ENCODE measurements at places on chromosomes 6 and 20.

GRCh38 chr6:84408028-84408427 lies 180.6 kb upstream of the CEP162 start:
- DNase-seq, result no peak

DNA sequence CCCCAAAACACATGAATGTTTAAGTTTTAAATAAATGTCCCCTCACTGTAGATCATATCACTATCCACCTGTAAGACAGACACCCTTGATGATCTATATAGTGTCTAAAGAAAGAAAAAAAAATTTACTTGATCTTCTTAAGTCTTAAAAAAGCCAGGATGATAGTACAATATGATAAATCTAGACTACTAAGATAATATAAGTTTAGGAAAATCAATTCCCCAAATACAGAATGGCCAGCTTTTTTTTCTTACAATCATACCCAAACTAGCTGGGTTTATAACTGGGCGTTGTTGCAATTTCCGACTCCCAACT lies 14.4 kb downstream of the ZNF217 start:
- no peak for DNase-seq

DNA sequence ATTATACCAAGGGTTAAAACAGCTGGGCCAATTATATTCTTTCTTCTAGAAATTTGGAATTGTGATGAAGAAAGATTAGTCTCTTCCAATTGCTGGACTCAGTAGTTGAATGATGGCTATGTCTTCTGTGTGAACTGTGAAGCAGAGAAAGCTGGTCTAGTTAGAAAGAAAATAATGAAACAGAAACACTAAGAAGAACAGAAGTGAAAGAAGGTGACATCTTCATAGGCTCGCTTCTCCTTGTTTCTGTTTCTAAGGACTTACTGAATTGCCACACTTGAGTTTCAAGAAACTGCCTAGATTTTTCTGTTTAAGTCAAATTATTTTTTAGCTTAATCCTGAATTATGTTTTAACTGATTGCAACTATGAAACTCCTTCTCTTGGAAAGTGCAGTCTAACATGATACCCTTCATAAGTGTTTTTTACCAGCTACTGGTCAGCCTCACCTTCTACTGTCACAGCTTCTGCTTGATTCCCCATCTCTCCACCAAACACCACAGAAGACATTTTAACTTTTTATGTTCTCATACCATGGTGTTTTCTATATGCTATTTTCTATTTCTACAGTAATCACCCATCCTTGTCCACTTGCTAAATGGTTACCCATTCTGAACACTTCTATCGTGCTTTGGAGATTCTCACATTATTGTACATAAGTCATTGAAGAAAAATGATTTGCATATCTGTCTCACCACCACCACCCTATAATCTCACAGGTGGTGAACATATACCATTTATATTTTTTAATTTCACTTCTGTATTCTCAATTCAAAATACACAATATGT lies 268.8 kb downstream of the GRIK2 start:
- DNase-seq, result no peak

- no peak for DNase-seq
Measured at GRCh38 chr6:106728296-106728870, 99.0 kb downstream of the QRSL1 start.

- DNase-seq, result peak; percentile 18
Measured at GRCh38 chr6:137309078-137309762, 90.0 kb upstream of the IFNGR1 start.

DNA sequence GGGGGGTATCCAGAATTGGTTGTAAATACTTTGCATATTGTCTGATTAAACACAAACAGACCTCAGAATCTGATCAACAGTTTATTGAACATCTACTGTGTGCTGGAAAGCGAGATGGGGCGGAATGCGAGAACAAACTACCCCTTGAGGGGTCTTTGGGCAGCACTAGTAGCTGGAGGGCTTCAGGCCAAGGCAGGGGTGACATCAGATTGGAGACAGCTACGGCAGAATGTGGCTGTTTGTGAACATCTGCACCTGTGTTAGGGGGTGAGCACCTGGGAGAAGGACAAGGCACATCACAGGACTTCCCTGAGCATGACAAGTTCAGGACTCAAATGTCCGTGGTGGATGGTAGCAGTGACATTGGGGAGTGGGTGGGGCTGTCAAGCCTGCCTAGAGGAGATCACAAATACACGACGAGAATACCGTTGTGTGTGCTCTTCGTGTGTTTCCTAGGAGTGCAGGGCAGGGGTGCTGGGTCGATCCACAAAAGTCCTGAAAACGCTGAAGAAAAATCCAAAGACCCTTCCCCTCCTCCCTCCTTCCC lies 59.5 kb downstream of the SRC start:
- DNase-seq, result no peak

DNA sequence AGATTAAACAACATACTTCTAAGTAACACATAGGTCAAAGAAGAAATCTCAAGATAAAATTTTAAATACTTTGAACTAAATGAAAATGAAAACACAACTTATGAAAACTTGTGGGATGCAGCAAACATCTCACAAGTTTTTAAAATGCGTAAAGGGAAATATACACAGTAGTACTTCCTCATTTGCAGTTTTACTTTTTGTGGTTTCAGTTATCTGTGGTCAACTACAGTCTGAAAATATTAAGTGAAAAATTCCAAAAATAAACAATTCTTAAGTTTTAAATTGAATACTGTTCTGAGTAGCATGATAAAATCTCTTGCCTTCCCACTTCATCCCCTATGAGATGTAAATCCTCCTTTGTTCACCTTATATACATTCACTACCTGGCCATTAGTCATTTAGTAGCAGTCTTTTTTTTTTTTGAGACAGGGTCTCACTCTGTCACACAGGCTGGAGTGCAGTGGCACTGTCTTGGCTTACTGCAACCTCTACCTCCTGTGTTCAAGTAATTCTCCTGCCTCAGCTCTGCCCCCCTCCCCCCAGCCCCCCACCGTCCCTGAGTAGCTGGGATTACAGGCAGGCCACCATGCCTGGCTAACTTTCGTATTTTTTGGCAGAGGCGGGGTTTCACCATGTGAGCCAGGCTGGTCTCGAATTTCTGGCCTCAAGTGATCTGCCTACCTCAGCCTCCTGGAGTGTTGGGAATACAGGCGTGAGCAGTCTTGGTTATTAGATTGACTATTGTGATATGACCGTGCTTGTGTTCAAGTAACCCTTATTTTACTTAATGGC lies 154.6 kb upstream of the AHI1 start:
- no peak for DNase-seq

- no peak for DNase-seq
Measured at GRCh38 chr6:115067690-115068447, 725.0 kb upstream of the HS3ST5 start.

All from SK-N-MC (cell line).